CD4-positive, alpha-beta T cell treated with Interleukin-2 at 100 ng/mL for 4 hours (primary cell): ENCODE measurements at places on chromosomes 3 and 15.

GRCh38 chr3:132553826-132554225, 43.2 kb upstream of the ACKR4 start:
- DNase-seq: no peak

DNA sequence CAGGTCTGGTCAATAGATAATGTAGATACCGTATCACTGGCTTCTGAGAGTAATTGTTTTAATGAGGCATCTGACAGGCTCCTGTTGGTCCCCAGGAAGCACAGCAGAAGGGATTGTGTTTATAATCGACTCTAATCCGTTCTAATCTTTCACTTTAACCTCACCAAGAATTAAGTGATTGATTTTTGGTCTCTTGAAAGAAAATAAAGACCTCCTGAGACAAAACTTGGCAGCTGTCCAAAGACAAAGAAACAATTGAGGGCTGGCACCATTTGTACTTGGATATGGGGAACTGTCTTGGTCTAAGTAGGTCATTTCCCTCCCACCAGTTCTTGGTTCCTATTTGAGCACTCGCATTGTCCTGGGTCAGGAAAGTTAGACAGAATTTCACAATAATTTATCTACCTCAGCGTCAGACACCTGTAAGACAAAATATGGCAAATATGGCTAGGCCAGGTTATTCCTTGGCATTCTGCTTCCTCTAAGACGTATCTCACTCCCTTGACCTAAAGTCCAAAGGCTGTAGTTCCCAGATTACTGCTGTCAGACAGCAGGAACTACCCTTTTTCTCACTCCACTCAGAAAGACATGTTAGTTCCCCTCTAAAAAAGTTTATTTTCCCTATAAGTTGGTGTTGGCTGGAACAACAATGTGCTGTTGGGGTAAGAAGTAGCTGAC, 22.7 kb upstream of the CD96 start:
- DNase-seq: no peak

GRCh38 chr3:70752051-70752450, 439.6 kb upstream of the MDFIC2 start:
- DNase-seq: no peak

DNA sequence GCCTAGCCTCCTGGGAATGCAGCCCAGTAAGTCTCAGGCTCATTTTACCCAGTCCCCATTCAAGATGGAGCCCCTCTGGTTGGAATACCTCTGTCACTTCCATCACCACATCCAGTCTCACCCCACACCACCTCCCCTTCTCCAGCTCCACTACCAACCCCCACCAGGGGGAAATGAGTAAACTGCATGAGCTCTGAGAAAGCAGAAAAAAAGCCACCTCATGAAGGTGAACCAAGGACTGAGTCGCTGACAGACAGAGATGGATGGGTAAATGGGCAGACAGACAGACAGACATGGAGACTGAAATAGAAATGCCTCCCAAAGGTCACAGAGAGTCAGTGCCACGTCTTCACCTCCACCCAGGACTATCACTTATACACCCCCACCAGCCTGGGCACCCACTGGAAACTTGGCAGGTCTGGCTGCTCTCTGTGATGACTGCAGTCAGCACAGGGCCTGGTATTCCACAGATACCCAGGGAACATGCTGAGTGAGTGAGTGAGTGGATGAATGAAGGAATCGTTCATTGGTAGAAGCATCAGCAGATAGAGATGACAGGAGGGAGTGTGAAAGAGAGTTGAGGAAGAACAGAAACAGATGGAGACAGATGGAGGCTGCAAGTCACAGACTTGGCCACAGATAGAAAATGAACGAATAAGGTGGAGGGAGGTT, 4.9 kb upstream of the LOXL1 start:
- DNase-seq: peak; percentile 3

DNA sequence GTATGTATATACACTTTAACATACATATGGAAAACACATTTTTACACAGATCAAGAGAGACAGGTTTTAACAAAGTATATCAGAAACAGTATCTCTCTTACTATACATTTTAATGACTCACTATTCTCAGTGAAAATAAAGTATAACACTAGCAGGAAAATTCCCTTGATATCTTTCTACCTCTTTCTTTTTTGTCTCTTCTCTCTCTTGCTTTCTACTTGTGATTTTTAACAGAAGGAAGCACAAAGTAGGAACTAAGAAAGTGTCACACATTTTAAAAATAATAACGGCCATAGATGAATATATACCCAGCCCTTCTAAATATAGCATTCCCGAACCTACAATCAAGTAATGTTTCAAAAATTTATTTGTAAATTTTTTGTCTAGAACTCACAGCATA, 4.8 kb downstream of the DENND4A start:
- DNase-seq: no peak

- DNase-seq: no peak
These were observed 374.9 kb upstream of the CNTN4 start for GRCh38 chr3:1723726-1724125.

DNA sequence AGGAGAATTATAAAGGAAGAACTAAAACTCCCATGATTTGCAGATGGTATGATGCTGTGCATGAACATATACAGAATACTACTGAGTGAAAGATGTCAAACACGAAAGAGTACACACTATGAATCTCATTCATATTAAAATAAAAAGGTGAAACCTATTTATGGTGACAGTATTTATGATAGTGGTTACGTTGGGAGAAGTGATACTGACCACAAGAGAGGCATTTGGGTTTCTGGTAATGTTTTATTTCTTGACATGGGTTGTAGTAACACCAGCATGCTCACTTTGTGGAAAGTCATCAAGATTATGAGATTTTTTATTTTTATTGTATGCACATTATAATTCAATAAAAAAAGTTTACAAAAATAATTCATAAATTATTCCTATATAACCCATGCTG, 324.0 kb downstream of the GAP43 start:
- DNase-seq: no peak

DNA sequence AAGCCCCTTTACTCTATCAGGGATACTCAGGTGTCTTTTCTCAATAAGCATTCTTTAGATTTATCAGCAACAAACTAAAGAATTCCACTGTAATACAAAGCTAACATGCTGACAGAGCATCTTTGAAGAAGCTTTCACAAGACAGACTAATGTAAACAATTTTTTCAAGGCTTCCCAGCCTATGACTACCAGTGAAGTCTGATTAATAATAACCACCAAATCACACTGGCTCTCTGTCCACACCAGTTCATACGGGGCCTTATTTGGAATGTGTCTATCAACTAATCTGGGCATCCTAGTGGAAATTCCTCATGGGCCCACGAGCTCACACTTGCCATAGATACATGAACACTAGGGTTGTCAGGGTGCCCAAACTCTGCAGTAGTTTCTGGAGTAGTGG, 84.5 kb downstream of the EFL1 start:
- DNase-seq: no peak

DNA sequence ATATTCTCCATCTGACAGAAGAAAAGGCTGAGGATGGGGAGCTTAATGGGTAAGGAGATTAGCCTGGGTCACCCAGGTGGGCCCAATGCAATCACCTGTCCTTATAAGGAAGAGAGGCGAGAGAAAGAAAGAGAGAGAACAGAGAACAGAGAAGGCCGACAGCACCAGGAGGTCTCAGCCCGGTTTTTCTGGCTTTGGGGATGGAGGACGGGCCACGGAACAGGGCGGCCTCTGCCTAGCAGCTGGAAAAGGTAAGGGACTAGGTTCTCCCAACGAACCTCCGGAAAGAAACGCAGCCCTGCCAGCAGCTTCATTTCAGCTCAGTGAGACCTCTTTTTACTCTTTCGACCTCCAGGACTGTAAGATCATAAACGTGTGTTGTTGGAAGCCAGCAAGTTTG, 196.0 kb upstream of the LYSMD4 start:
- DNase-seq: no peak

GRCh38 chr3:71219744-71220638, 363.5 kb downstream of the FOXP1 start:
- peak; percentile 31 for DNase-seq
